ENCODE measurements at places on chromosomes 12 and 14.
A peak's percentile ranks its signal among the peaks of the same experiment; 100 is the strongest.

DNA sequence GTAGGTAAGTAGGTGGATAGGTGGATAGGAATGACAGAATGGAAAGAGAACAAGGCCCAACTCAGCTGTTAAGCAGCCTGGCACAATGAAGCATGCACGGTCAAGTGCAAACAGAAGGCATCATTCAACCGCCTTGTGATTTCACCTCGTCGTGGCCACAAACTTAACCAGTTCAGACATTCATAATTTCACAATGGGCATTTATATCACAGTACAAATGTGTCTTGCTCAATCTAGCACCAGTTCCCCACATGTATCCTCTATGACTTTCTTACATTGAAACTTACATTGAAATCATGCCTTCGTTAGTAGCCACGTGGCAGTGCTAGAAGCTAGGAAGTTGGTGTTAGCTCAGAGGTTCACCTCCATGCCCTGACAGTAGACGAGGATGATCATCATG lies 207.5 kb downstream of the ETV6 start:
- DNase-seq, result no peak

- no peak for DNase-seq
Observed at GRCh38 chr12:32548691-32549281, 130.3 kb upstream of the DNM1L start.

DNA sequence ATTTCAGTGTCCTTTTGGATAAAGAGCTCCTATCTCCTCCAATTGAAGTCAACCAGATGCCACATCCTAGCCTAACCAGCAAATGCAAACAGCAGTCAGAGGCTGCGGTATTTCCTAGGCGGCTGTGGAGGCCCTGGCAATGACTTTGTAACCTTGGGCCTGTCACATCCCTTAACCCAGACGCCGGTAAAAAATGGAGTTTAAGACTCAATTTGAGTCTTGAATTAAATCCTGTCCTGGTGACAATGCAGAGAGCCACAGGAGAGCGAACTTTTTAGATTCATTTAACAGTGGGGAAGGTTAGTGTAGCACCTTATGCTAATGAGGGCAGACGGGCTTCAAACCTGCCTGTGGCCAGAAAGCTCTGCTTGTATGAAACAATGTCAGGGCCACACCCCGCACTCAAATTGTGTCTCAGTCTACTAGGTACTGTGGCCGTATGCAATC lies 1.3 kb downstream of the C12orf75 start:
- DNase-seq, result peak; percentile 18

GRCh38 chr14:104116756-104117340 lies 21.5 kb upstream of the KIF26A start:
- no peak for DNase-seq

DNA sequence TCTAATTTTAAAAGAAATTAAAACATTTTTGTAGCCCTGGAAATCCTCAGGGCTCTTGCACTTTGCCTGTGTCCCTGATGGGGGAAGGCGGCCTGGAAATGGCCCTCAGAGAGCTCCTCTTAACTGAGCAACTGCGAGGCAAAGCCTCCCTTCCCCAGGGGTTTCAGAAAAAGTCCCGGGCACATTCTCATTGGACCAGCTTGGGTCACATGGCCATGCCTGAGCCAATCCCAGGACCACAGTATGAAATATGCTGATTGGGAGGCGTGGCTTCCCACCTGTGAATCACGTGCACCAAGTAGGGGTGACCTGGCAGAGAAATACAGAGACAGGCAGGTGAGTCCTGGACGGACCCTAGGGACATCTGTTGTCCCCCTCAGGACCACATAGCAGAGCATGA lies 90.4 kb upstream of the SFSWAP start:
- no peak for DNase-seq

- no peak for DNase-seq
Observed at GRCh38 chr12:121953695-121954094, 35.3 kb downstream of the CFAP251 start.

DNA sequence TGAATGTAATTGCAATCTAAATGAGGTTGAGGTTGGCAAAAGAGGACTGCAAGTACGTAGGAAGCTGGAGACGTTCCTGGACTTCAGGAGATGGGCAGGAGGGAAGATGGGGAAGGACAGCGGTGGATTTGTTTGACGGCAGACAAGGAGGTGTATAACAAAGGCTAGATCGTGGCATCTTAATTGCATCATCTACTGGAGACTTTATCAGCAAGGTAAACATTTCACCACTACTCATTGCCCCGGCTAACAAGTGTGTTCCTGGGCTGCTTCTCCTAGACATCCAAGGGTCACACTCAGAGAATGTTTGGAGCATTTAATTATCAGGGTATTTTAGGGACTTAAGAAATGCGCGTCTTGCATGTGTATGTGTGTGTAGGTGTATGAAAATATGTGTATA lies 128.5 kb downstream of the KCNK10 start:
- DNase-seq, result no peak

DNA sequence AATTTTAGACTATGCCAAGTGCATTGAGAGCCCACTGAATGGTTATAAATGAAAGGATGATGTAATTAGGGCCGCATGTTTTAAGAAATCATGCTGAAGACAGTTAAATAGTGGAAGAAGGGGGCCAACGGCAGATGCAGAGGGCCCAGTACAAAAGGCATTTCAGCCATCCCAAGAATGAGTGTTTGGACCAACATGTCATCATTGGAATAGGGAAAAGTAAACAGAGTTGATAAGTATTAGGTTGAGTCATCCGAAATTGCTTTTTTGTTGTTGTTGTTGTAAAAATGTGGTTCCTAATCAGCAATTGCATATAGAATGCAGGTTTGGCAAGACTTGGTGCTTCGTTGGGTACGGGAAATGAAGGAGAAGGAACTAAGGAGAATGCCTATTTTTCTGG lies 29.5 kb downstream of the BMP4 start:
- DNase-seq, result no peak

GRCh38 chr12:19533567-19533966 lies 94.3 kb downstream of the AEBP2 start:
- DNase-seq, result no peak

- DNase-seq, result no peak
Observed at GRCh38 chr14:94328196-94328595, 5.1 kb upstream of the SERPINA6 start.

DNA sequence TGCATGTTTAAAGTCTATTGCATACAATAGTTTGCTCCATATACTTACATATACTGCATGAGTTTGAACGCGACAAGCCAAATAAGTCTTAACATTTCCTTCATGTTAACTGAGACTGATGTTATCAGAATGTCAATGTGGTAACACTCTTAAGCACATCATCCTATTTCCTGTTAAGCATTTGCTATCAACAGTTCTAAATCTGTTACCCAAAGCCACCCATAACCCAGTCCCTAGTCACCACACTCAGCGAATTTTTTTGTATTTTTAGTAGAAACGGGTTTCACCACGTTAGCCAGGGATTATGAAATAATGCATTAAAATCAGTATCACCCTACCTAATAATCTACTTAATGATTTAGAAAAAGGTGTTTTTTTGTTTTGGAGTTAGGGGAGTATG lies 39.4 kb downstream of the HNRNPC start:
- DNase-seq, result no peak

- no peak for DNase-seq
Observed at GRCh38 chr14:84809158-84809557, 720.8 kb upstream of the FLRT2 start.

DNA sequence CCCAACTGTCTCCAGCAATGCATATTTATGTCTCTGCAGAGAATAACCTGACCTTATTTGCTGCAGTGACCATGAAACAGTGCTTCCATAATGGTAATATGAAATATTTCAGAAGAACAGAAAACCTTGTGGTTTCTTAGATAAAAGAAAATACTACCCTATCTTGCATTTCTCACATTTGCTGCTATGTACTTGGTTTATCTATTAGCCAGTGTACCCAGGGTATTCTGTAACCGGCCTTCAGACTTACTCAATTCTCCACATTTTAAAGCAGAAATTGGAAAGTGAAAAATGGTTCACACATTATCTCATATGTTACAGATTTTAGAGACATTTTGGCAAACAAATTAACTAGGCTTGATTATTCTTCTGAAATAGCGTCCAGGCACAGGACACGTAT lies 57.9 kb upstream of the CCDC91 start:
- no peak for DNase-seq

- DNase-seq, result no peak
Observed at GRCh38 chr12:130017591-130018449, 114.0 kb upstream of the TMEM132D start.

- DNase-seq, result no peak
Observed at GRCh38 chr14:77970646-77971045, 170.7 kb downstream of the ADCK1 start.

GRCh38 chr12:91007531-91008290 lies 2.9 kb upstream of the EPYC start:
- DNase-seq, result peak; percentile 30

- DNase-seq, result no peak
Observed at GRCh38 chr12:46304070-46304469, 35.2 kb upstream of the SLC38A1 start.

DNA sequence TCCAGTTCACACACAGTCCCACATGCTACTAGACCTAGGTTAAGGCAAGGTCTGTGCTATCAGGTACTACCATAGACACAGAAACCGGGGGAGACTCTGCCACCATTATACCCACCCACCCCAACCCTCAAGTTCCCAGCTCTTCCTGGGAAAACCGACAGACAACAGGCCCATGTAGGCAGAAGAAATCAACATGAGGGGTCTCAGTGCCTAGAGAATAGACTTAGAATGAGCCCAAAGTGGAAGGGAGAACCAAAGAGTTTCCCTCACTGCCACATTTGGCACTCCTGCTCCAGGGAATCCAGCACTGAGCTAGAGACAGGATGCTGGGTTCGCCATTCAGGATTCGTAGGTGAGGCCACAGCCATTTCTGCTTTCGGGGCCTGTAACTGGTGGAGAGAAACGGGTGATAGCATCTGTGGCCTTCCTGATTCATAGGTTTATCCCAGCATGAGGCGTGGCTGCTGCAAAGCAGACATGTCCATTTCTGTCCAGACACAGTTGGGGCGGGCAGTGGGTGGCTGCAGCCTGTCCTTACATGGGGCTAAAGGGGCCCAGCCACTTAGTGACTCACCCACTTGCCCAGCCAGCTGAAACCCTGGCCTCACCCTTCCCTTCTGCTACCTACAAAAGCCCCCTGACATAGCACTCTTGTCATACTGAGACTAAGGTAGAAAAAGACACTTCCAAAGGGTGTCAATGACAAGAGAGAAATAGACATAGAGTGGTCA lies 69.4 kb downstream of the IRF2BPL start:
- DNase-seq, result peak; percentile 78

GRCh38 chr12:46159309-46159901 lies 109.4 kb downstream of the SLC38A1 start:
- DNase-seq, result no peak

All from GM06990 (cell line).